ENCODE measurements at places on chromosomes 12 and 14.

DNA sequence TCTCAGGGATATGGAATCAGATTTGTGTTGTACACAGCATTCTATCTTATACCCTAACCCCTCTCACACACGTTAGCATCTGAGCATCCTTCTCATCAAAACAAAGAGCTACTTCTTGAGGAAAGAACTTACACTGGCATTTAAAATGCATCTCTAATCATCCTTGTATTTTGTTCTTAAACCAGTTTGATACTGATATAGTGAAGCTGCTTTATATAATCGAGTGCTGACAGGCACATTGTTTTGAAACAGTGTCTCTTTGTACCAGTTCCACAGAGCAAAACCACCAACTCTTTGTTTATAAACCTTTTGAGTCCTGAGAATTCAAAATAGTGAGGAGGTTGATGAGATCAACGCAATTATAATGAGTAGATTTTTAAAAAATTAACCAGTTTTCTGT lies 8.8 kb downstream of the GPR33 start:
- DNase-seq: no peak

- DNase-seq: no peak
Observed at GRCh38 chr12:12072064-12072760, 1.5 kb downstream of the BCL2L14 start.

- DNase-seq: no peak
Observed at GRCh38 chr12:12705838-12706520, 10.0 kb upstream of the GPR19 start.

DNA sequence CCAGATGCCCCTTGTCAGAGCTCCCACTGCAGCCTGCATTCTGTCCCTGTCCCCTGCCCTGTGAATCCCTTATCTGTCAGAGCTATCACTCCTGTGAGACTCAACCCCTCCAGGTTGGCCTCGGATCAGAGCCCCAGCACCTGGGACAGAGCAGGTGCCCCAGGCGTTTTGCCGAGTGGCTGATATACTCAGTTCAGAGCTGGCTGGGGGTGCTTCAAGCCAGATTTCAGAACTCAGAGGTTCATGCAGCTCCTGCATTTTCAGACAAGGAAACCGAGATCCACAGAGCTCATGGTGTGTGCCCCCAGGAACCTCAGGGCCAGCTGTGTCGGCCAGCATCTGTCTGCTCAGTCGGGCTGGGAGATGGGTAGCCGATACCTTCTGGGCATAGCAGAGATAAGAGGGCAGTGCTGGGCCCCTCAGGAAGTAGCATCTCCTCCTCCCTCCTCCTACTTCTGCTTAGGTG lies 228.0 kb upstream of the RTL1 start:
- DNase-seq: no peak

DNA sequence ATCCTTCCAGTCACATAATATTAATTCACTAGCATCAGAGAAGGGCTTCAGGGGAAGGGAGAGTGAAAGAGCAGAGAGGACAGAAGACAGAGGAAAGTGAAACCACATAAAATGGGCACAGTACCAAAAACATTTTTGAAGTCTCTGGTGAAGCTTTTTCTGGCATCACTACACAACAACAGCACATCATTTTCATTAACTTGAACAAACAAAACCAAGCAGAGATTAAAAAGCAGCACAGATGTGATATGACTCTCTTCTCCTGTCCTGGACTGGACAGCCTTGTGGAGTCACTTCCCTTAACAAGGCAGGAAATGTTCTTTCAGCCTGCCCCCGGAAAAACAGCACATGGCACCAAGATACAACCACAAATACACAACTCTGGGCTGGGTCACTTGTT lies 112.0 kb downstream of the TSPAN8 start:
- no peak for DNase-seq

DNA sequence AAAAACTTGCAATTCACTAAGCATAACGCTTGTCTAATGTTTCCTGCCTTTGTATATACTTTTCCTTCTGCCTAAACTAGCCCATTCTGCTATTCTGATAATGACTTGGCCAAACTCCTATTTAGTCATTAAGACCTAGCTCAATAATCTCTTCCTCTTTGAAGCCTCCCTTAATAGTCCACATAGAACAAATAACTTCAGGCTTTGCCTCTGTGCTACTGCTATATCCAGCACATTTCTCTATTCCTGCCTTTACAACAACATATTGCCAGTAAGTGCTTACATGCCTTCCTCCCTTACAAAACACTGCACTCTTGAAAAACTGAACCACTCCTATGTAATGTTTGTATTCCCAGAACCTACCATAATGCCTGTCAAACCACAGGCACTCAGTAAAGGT lies 13.8 kb downstream of the PRICKLE1 start:
- DNase-seq: no peak

GRCh38 chr14:31855262-31855661 lies 221.8 kb upstream of the ARHGAP5 start:
- no peak for DNase-seq

GRCh38 chr14:24434036-24434435 lies 4.3 kb downstream of the KHNYN start:
- no peak for DNase-seq

- no peak for DNase-seq
Observed at GRCh38 chr12:131986910-131987309, 37.2 kb downstream of the EP400 start.

DNA sequence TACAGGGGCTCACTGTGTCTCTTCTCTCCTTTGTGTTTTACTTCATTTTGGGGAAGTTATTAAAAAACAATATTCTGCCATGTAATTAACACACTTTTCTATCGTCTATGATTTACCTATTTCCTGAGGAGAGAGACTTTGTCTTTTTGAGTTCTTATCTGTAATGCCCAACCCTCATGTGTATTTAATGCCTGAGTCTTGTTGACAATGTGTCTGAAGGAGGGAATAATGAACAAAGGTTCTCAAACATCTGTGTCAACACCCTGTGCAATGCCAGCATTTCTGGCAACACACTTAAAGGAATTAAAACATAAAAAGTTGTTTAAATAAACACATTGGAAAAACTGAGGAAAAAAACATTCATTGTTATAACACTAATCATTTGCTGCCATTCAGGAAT lies 147.1 kb downstream of the SLC15A5 start:
- no peak for DNase-seq

DNA sequence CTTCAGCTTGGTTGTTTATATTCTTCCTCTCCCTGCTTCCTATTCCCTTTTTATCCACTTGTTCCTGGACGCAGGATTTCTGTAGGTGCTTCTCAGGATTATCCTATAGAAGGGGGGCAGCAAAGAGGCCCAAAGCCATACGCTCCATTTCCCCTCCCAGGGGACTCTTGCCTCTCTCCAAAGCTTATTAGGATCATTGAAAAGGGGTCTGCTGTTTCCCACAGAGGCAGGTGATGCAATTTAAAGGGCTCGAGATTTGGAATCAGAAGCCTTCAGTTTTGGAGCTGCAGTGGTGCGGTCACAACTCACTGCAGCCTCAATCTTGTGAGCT lies 31.5 kb upstream of the SYNDIG1L start:
- DNase-seq: no peak

DNA sequence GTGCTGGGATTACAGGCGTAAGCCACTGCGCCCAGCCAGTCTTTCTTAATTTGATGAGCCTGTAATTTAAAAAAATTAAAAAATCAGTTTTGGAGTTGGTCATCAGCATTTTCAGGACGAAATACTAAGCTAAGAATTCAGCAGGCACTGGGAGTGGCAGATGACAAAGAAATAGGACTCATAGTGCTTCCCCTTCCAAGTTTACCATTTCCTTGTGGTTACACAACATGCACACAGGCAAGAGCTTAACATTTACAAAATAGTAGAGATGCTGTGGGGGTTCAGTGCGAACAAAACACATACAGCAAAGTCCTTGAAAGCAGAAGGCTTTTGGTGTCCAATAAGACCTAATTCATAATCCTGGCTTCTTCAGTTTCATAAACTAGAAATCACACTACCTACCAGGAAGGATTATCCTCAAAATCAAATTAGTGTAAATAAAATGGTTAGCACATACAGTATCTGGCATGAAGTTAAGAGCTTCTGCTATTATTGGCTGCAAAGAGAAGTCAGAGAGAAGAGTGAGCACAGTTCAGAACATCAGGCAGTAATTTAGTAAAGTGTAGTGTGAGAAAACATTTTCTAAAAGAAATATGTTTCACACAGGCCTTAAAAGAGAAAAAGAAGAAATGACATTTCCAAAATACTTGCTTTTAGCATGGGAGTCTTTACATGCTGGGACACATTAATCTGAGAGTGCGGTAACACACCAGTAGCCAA lies 22.2 kb upstream of the KIF21A start:
- DNase-seq: no peak

DNA sequence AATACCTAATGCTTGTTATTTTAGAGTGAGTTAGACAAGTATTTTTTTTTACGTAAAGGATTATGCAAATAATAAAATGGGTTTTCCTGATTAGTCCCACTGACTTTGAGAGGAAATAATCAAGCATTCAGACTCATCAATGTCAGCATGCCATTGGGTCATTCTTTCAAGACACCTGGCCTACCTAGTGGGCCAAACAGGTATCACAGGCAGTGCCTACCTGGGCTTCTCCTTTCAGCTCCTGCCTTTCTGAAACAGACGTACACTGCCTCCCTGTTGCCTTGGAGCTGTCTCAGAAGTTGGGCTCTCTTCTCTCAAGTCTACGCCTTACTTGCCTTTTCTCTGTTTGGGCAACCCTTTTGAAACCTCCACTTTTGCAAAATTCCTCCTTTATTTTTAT lies 545.6 kb downstream of the SNAPC1 start:
- DNase-seq: no peak

DNA sequence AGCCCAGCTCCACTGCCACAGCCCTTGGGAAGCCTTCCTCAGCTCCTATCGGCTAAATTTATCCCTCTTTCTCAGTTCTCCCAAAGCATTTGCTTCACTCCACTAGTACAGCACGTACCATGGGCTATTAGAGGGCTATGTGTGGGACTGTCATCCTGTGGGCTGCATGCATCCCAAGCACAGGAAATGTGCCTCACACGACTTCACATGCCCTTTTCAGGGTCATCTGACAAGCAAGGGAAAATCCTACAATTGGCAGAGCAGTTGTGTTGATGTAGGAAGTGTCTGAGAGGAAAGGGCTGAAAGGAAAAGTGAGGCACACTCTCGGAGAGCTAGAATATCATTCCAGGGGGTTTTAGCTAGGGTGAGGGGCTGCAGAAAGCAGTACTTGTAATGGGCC lies 47.6 kb downstream of the NINJ2 start:
- DNase-seq: no peak

DNA sequence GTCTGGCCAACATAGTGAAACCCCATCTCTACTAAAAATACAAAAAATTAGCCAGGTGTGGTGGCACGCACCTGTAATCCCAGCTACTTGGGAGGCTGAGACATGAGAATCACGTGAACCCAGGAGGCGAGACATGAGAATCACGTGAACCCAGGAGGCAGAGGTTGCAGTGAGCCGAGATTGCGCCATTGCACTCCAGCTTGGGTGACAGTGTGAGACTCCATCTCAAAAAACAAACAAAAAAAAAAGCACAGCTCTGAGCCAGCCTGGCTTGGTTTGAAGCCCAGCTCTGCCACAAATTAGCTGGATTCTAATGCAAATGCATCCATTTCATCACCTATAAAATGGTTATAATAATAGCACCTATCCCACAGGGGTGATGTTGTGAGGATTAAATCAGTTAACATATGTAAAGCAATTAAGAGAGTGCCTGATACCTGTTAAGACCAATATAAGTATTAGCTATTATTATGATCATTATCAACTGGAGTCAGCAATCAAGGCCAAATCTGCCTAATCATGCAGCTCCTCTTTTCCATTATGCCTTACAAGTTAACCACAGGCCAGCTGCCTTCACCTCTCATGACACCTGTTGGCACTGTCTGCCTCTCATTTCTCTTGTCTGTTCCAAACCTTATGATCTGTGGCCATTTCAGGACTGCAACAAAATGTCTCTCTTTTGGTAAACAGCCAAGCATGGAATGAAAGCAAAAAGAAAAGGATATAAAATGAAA lies 2.1 kb downstream of the GNPTAB start:
- no peak for DNase-seq

DNA sequence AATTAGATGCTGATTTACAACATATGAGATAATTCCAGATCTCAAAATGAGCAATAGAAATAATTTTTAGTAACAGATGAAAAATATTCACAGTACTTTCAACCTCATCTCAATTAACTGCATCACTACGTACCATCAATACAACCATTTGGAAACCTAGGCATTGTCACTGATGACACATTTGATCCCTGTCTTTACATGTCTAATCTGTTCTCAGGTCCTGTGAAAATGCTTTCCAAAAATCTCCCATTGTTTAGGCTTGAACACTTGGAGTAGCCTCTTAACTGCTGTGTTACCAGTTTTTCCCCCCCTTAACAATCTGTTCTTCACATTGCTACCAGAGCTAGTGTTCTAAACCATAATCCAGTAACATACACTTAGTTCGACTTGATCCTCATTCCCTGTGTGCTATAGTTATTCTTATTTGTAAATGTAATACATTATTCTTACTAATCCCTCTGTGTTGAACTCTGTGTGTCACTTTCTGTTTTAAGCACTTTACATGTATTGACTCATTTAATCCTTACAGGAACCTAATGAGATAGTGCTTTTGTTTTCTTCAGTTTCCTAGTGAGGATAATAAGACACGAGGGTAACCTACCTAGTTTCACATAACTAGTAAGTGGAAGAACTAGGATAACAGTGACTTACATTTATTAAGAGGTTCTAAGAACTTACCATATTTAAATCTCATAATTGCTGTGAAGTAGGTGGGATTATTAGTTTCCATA lies 41.7 kb downstream of the LARP4 start:
- DNase-seq: no peak

DNA sequence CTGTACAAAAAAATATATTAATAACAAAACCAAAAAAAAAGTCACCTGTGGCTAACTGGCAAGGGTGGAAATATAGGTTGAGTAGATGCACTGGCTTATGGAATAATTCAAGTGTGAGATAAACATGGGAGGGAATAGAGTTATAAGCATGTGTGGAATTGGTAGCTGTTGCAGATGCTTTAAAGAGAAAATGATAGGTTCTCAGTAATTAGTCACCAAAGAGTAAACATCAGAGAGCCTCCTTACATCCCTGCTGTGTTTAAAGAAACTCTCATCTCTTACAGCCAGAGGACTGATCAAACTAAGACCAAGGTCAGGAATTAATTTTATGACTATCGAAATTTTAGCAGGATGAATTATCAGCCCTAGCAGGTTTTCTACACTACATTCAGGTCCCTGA lies 70.5 kb downstream of the EGLN3 start:
- no peak for DNase-seq

DNA sequence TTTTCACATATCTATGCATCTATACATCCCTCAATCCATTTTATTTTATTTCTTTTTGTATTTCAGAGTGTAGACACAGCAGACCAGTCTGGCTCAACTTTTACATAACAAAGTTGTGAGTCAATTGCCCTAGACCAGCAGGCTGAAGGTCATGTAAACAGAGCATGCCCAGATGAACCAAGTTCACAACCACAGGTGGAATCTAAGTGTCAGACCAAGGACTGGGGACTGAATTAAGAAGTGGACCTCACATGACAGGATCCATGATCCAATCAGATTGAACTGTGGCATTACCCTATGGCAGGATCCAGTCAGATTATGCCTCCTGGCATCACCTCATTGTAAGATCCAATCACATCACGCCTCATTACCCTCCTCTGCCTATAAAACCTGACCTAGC lies 455.8 kb downstream of the SOX5 start:
- DNase-seq: no peak

- DNase-seq: no peak
Observed at GRCh38 chr12:107670999-107671643, 14.5 kb upstream of the PWP1 start.
